Lung microvascular endothelial cell (primary cell): ENCODE measurements at places on chromosomes 1 and 21. TPM values are rescaled to one million over a fixed set of nuclear protein-coding genes. Genes with fewer than 3 reads are reported as not detected.

DNA sequence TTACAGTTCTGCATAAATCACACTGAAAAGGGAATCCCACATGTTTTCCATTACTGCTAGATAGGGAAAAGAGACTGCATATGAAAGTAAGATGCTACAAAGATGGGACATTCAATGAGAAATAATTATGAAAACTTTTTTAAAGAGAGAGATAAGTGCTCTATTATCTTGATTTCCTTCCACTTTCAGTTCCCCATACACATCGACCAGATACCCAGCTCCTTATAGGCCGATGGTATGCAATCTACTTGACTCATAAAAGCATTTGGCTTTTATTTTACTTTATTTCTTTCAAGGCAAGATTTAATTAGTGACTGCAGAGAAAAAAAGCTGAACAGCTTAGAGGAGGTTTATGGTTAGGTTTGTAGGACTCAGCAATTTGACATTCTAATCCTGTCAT is 13.1 kb downstream of the BRINP2 start:
- no peak for DNase-seq

DNA sequence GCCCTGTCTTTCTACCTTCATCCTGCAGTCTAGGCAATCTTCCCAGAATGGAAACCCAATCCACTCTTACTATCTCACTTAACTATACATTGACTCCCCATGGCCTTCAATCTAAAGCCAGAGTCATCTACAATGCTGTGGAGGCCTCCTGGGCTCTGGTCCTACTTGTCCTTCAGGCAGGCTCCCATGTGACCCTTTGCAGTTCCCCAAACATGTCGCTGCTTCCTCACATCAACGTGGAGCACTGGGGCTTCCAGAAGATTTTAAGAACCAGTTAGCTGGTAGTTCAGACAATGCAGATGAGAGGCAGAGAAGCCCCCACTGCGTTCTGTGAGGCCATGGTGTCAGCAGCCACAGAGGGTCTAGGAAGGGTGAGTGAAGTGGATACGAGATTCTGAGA is 18.6 kb downstream of the LYPD8 start:
- DNase-seq, result no peak

DNA sequence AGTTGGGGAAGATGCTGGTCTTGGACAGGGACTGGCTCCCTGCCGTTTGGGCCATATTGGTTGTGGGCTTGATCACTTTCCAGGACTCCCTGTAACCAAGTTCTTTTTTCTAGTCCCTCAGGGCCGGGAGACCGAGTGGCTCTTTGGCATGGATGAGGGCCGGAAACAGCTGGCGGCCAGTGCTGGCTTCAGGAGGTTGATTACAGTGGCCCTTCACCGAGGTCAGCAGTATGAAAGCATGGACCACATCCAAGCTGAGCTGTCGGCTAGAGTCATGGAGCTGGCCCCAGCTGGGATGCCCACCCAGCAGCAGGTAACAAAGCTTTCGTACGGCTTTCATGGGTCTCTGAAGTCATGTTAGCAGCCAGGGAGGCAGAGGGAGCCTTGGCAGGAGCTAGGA is 4.3 kb downstream of the METTL13 start:
- peak; percentile 58 for DNase-seq

DNA sequence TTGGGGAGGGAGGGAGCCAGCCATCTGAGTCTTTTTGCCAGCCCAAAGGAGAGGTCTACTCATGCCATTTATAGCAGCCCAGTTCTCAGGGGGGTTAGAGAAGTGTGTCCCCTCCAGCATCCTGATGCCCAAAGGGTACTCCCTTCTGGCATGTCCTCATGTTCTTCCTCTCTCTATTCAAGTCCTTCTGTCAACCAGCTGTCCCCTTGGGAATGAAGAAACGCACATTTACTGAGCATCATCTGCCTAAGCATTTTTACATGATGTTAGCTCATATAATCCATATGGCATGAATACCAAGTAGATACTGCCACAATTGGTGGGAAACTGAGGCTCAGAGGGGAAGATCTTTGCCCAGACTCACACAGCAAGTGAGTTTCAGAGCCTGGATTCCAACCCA is 14.8 kb upstream of the TACSTD2 start:
- no peak for DNase-seq

DNA sequence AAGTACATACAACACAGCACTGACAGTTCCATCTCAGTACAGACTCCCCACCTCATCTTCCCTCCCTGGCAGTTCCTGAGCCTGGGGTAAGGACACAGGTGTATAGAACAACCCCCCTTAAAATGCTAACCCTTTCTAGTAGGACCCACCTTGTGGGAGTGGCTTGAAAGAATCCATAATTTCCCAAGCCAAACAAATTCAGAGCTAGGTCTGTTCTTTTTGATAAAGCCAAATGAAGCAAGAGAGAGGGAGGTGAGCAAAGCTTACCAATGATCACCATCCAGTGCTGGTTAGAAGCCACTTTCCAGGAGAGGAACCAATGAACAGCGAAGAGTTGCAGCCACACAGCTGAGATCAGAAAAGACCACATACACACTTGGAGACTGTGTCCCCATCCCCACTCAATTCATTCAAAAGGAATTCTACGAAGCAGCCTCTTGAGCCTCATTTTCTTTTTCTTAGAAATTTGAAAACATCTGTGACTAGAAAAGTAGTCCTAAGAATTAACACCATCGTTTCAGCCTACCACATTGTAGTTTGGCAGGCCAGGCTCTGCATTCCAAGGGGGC is 9.2 kb downstream of the UBE2Q1 start:
- no peak for DNase-seq

DNA sequence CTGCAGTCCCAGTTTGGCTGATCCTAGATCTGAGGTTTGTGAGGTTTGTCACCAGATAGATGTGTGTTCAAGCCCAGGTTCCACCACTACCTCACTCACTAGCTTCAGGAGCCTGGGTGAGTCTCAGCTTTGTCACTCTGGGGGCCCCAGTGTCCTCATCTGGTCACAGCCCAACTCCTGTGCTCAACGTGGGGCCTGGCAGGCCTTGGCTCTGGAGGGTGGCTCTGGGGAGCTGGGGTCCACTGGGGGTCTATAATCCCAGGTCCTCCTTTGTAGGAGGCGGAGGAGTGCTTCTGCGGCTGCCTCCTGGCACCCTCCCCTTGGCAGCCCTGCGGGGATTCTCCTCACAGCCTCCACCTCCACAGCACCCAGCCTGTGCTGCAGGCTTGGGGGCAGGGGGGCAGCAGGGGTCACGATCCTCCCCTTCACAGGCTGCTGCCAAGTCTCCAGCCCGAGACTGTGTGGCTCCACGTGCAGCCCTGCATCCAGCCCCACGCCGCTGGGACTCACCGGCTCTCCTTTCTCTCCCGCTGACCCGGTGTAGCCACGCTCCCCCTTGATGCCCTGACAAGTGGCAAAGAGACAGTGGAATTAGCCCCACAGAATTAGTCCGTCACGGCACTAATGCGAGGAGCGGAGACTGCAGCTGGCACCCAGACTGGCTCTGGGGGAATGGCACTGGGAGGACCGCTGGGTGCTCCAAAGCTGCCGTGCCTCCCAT is 22.5 kb upstream of the PEF1 start:
- DNase-seq, result no peak

DNA sequence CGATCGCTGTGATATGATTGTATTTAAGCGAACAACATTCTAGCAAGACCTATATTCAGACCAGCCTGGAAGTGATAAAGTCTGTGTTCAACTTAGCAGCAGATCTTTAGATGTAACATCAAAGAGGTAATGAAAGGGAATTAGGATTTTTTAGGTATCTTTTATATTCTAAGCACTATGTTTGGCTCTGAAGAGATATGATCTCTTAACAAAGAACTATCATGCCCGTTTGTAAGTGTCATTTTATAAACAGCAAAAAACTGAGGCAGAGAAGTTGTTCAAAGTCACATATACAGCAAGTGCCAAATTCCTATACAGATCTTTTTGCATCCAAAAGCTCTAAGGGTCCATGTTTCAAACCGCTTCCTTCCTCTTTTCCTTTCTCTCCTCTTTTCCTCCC is 53.0 kb upstream of the TIAM1 start:
- no peak for DNase-seq

- DNase-seq, result no peak
These were observed 232.7 kb downstream of the TTLL7 start for GRCh38 chr1:83766241-83766691.

DNA sequence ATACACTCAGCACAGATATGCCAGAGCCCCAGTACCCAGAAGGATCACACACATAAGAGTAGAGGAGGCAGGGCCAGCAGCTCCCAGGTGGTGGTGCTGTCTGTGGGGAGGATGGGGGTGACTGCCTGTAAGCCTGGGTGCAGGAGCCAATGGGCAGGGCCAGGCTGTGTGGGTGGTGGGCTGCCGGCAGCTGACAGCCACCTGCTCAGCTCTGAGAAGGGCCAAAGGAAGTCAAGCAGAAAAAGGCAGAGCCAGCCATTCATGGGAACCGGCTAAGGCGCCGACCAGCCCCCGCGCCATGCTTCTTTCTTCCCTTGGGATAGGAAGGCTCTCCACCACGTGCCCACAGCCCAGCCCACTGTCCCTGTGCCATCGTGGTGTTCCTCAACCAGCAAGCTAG is 14.1 kb downstream of the PIK3C2B start:
- no peak for DNase-seq

GRCh38 chr1:53376041-53376461 is 48.2 kb upstream of the LRP8 start:
- DNase-seq, result no peak

DNA sequence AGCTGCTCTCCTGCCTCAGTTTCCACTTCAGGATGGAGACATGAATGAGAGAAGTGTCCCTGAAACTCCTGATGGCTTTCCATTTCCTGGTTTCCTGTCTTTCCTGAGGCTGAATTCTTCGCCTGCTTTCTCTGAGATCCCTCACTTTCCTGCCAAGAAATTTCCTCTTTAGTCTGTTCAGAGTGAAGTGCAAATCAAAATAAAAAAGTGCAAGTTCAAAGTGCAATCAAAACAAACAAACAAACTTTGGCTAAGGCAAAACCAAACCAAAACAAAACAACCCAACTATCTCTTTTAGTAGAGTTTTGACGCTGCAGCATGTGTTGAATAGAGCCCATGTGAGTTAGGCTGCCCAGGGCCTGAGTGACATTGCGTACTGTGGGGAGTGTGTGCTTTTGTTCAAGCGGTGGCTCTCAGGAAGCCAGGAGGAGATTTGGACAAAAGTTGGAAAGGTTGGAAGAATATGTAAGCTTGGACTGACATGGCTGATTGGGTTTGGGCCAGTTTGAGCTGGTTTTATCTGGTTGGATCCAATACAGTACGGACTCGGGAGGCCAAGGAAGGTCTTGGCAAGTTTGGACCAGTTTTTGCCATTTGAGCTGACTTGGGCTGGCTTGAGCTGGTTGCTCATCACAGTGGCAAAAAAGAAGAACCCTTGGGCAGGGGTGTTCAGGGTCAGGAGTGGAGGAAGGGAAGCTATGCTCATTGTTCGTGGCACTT is 61.1 kb upstream of the TINAGL1 start:
- DNase-seq, result no peak

DNA sequence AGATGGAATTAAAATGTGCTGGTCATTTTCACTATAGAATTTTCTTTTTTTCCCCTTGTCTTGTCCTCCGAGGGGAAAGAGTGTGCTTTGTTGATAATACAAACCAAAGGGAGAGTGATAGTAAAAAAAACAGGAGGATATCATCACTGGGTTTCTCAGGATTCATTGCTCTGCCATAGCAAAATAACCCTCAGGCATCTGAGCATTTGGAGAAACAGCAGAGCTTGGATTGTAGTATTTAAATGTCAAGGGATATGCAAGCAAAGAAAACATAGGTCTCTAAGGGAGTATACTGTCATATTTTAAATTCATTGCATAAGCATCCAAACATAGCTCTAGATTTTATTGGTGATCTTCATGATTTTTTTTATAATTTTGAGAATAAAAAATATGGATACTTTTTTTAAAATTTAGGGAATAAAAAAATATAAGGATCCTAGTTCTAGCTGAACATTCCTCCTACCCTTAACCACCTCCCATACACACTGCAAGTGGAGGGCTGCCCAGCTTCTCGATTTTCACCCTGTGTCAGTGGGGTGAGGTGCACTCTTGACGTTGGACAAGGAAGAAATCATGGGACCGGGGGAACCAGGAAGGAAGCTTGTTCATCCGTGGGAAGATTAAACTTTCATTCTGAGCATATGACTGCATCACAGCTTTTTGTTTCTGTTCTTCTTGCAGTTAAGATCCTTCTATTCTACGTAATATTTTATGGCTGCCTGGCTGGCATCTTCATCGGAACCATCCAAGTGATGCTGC is 4.4 kb downstream of the ATP1B1 start:
- DNase-seq, result peak; percentile 82

GRCh38 chr1:168972225-168972624 is 134.3 kb upstream of the ATP1B1 start:
- DNase-seq, result no peak

DNA sequence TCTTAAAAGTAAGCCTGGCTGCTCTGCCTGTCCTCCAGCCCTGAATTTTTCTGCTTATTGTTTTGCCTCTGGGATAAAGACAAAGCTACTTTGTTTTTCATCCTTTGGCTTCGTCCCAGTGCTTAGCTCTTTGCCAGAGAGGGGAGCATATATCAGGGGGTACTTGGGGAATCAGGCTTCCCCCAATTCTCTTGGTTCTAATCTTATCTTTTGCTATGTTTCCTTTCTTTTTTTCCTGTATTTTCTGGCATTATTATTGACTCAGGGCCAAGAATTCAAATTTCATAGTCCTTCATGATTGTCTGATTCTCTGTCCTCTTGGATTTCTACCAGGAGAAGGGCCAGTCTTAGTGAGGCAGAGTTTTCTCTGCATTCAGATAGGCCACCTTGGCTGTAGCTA is 51.2 kb downstream of the GIPC2 start:
- DNase-seq, result peak; percentile 60

DNA sequence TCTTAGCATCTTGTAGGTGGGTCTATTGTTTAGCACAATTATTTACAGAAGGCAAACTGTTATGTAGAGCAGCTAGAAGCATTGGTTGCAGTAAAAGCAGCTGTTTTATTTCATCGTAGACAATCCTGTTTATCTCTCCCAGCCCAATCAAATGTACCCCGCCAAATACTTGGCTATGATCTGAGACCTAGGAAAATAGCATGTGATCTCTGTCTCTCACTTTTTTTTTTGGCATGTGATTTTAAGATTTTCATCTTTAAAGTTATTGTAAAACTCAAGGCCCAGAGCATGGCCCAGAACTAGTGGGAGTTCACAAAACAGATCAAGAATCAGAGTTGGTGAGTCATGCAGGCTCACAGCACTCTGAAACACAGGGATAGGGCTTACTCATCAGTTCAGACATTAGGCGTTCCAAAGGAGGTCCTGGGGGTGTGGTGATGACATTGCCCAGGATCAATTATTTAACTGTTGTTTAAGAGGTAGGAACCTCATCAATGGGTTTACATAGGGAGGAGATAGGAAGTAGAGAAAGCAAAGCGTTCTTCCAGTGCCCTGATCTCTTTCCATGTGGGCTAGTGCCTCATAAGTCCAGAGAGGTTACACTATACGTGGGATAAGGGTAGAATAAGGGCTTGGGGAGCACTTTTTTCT is 40.2 kb downstream of the TBX19 start:
- peak; percentile 86 for DNase-seq

CHIA gene
- not detected in 2 replicates for total RNA-seq

RHBDL2 gene
- total RNA-seq, result not detected in 2 replicates

CELA3B gene
- total RNA-seq, result under 0.01 TPM in 1 of 2 replicates, not detected in the other

SPATC1L gene
- total RNA-seq, result 2.6 and 3.6 TPM in 2 replicates

SLC44A3 gene
- total RNA-seq, result 2.0 and 4.8 TPM in 2 replicates

NCAM2 gene
- total RNA-seq, result under 0.01 TPM in 2 replicates

OR10Z1 gene
- not detected in 2 replicates for total RNA-seq

MYOG gene
- total RNA-seq, result not detected in 2 replicates
